Vagina (tissue), 2 donors: ENCODE measurements at places on chromosomes 6 and 20.

DNA sequence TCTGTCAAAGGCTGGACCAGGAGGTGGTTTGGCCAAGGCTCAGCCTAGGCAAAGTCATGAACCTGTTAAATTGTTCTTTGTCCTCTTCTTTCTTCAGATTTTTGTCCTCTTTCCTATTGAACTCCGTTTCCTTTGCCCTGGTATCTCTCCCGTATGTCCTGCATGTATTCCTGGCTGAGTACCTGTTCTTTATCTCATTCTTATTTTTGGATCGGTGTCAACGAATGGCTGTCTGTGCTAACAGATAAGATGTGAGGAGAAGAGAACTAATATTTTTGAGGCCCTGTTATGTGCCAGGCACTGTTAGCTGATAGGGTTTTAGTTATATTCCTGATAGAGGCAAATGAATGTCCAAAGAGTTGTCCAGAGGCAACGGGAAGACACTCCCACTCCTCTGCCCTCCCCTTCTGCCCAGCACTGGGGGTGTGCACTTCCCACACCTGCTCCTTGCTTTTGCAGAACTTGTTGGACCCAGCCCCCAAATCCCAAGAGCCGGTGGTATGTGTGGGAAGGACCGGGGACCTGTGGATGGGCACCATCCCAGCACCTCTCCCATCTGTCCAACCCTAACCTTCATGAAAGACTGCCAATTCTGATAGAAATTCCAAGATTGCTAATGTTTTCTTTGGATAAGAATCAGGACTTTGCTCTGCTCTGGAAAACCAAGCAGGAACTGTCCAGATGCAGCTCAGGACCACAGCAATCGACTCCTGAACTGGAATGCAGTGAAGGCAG is 20.6 kb downstream of the MMP24OS start:
- DNase-seq = no peak

DNA sequence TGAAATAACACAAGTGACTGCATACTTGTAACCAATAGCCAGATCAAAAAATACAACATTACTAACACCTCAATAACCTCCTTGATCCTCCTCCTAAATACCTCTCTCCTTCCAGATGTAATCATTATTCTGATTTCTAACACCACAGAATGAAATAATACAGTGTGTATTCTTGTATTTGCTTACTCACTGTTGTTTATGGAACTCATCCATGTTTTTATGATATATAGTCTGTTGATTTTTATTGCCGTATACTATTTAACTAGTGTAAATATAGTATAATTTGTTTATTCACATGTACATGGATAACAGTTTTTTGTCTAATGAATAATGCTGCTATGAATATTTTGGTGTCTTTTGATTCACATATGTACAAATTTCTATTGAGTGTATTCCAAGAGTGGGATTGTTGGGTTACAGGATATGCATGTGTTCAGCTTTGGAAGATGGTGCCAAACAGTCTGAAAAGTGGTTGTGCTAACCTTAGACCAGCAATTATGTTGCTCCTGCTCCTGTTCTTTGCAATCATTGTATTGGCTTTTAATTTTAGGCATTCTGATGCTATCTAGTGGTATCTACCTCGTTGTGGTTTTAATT is 11.5 kb downstream of the TTK start:
- no peak for DNase-seq

DNA sequence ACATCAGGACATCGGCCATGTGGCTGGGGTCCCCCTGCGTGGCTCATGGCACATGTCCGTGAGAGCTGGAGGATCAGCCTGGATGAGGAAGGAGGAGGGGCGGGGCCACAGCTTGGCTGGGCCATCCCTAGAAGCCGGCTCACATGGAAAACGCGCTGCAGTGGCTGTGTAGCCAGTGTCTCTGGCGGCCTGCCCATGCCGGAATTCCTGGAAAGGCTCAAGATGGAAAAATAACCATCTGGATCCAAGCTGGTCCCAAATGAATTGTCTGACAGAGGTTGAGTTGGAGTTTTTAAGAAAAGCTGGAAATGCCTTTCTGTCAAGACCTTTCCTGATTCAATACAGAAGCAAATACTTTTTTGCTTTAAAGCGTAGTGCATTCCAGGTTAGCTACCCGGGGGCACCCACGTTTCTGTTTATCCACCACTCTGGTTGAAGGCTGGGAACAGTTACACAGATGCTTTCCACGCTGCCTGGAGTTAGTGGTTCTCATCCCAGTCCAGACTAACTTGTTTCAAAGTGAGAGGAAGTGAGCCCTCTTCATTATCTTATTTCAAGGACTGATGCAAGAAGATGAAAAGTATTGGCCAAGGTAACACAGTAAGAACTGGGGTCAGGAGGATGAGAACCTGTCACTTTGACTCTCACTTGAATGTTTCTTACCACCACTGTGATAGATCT is 99.0 kb downstream of the GMPR start:
- no peak for DNase-seq

- DNase-seq = no peak
Observed at GRCh38 chr6:40413239-40413638, 173.9 kb downstream of the LRFN2 start.

- DNase-seq = no peak
Observed at GRCh38 chr6:87714093-87714842, 12.2 kb upstream of the AKIRIN2 start.

DNA sequence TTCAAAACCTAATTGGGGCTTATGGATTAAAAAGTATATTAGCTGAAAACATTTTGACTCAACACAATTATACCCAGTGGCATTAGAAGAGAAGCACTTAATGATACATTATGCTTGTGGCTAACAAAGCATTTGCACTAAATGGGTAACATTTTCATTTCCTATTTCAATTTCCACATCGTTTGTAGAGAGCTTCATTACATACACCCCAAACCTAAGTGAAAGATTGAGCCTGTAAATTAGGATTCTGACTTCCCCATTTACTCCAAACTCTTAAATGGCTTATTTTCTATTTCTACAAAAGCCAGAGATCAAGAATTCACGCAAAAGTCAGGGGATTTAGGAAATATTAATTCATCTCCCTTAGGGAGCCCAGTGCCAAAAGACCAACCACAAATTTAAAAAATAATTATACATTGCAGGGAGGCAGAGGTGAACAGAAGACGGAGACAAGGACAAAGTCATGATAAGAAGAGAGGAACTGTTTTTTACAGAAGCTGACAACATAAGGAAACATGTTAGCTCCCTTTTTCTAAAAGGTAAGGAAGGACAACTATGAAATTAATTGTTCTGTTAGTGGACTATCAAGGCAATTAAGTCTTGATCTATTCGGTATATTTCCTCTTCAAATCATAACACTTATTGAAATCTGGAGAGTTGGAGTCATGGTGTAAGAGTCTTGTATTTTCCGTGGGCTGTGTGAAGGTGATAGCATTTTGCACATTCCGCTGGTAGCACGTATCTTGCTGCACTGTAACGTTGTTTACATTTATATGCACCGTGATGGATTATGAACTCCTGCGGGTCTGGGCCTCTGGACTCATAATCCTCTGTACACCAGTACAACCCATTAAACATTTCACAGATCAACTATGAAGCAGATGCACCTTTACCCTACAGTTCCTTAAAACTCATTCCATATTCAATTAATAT is 24.8 kb upstream of the EZR start:
- no peak for DNase-seq

DNA sequence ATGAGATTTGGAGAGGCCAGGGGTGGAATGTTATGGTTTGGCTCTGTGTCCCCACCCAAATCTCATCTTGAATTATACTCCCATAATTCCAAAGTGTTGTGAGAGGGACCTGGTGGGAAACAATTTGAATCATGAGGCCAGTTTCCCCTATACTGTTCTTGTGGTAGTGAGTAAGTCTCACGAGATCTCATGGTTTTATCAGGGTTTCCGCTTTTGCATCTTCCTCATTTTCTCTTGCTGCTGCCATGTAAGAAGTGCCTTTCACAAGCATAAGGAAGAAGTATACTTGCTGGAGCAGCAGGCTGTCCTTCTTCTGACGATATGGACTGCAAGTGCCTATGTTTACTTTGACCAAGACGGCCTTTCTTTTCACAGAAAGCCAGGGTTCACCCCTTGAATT is 270.5 kb downstream of the ESR1 start:
- no peak for DNase-seq

DNA sequence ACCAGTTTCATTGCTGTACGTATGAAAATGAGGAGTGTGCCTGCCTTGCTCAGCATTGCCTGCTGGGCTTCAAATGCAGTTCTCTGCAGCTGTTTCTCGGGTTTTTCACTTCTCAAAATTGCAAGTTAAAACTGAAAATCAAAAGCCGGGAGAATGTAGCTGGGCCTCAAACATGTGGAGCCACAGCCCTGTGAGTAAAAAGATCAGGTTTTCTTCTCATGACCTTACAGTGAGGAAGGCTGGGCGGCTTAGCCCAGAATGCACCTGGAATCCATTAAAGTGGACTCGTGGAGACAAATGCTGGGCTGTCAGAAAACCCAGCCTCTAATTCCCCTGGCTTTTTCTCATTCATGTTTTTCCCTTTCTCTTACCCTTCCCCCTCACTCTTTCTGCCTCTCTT is 34.4 kb downstream of the DSE start:
- no peak for DNase-seq

GRCh38 chr6:35500782-35501181 is 3.9 kb upstream of the TEAD3 start:
- no peak for DNase-seq

DNA sequence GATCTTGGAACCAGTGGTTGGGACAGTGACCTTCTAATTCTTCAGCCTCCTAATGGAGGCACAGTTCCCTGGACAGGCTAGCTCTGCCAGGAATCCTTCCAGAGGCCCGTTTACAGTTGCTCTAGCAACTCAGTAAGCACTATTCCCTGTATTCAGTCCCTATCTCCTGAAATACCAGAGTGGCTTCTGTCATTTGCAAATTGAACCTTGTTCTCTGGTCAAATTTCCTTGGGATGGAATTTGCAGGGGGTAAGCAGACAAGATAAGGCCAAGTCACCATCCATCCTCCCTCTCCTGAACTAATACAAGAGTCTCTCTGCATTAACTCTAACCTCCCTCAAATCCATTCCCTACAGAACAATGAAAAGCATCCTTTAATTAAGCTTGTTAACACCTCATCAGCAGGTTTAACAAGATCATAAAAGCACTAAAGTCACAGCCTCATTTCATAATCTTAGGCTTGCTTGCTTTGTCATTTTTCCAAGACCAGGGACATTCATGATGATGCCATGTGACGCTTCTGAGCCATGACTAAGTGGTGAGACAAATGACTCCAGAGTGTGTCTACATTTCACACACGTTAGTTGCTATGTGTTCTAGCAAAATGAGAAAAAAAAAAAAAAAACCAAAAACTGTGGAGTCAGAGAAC is 37.1 kb downstream of the SLC22A23 start:
- DNase-seq = no peak

DNA sequence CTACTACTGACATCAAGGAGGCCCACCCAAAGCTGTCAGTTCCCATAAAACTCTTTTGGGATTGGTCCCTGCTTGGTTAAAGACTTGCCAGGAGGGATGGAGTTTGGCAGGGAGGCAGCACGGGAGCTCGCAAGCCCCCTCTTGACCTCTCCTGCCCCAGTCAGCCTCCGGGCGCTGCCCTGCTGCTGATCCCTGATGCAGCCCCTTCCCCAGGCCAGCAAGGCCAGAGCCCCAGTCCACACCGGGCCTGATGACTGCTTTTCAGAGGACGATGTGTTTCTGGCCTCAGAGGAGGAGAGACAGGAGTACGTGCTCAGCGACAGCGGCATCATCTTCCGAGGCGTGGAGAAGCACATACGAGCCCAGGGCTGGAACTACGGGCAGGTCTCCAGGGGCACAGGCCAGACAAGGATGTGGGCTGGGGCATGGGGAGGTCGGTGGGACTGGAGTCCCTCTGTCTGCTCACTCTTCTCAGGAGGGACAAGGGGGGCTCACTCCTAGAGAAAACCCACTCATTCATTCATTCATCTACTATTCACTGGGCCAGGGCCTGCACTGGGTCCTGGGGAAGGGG is 15.6 kb downstream of the TGM6 start:
- no peak for DNase-seq

- DNase-seq = no peak
Observed at GRCh38 chr20:60213126-60213893, 255.1 kb downstream of the CDH26 start.

DNA sequence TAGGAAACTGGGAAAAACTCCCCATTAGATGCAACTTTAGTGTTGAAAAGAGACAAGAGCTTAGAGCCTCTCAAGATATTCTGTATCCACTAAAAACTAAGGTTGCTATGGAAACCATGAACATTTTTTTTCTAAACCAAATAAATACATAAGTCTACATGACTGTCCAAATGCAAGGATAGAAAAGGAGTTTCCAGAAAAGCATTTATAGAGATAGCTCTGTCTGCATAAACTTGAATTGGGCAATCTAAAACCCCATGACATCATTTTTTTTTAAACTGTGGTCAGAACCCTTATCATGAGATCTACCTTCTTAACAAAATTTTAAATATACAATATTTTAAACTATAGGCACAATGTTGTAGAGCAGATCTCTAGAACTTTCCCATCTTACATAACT is 36.4 kb upstream of the FAM83B start:
- no peak for DNase-seq

DNA sequence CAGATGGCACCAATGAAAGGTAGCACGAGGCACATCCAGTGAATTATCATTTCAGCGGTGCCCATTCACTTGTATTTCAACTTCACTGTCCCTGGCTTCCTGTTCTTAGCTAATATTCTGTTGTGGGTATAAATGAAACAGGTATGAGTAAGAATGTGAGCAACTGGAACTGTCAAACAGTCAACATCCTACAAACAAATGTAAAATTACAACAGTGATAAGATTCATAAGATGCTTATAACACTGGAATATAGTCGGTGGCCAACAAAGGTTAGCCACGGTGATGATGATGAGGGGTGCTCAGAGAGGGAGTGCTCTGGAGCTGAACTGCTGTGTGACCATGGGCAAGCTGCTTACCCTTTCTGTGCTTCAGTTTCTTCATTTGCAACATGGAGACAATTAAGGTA is 74.9 kb upstream of the TOX2 start:
- no peak for DNase-seq

- no peak for DNase-seq
Observed at GRCh38 chr6:32744776-32745175, 3.6 kb downstream of the HLA-DQA2 start.

GRCh38 chr20:58577139-58577806 is 62.1 kb upstream of the APCDD1L start:
- DNase-seq = no peak

DNA sequence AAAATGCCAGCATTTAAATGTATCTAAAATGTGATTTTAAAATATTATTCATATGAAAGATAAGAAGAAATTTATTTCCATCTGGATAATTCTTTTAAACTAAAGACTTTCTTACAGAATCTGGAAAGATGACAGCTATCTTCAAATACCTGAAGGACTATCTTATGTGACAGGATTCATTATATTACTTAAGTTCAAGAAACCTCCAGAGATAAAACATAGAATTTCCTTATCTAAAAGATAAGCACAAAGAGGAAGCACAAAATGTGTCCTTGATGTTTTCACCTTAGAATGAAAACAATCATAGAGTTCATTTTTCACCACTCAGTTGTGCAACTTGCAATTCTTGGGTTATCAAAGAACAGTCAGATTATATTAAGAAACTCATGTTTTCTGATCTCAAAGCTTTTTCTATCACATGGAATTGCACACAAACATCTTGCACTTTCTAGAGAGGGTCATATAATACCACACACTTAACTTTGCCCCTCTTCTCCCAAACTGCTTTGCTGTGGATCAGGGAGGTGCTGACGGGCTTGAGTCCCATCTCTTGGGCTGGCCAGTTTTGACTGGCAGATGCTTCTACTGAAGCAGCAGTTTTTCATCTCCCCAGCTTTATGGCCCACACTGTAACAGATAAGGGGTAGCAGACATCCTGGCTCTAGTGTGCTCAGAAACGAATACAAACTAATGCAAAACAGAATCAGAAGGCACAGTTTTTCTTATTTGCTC is 467.4 kb downstream of the CDC5L start:
- DNase-seq = no peak

- DNase-seq = no peak
Observed at GRCh38 chr6:40930555-40930954, 108.5 kb downstream of the UNC5CL start.
